ENCODE measurements at places on chromosomes 6 and 20. TPM values are rescaled to one million over a fixed set of nuclear protein-coding genes. Genes with fewer than 3 reads are reported as not detected.
A peak's percentile ranks its signal among the peaks of the same experiment; 100 is the strongest.

DNA sequence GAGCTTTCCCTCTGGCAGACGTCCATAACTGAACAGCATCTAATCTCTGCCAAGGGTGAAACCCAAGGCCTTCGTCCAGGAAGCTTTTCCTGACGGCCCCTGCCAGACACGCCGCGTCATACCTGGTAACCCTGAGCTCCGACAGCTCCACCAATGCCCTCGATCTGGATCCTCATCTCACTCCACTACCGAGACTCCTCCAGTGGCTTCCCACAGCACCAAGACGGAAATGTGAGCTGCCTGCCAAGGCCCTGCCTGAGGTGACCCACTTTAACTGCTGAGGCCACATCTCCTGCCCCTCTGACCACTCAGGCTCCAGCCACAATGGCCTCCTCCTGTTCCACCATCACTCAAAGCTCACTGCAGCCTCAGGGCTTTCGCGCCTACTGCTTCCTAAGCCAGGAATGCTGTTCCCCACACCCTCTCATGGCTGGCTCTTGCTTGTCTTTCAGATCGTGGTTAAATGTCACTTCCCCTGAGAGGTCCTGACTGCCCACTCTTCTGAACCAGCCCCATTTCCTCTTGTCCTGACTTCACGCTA, 143.2 kb downstream of the PREX1 start:
- H3K36me3 ChIP-seq = peaks cover 32% of the 10 kb centered on the region
- DNase-seq = no peak
- no peaks in the 10 kb centered on the region for H3K27me3 ChIP-seq
- no peak overlapping the region for H3K4me3 ChIP-seq
- H3K4me1 ChIP-seq = peaks cover 17% of the 10 kb centered on the region
- H3K27ac ChIP-seq = peak overlapping the region; percentile 46

Gene DEFB114
- total RNA-seq = not detected

Gene MEP1A
- total RNA-seq = not detected

Gene SLCO4A1
- 66.5 TPM for total RNA-seq

- no peak overlapping the region for H3K4me3 ChIP-seq
- no peak for DNase-seq
- H3K27ac ChIP-seq = no peak overlapping the region
- H3K27me3 ChIP-seq = no peaks in the 10 kb centered on the region
Observed at GRCh38 chr6:158666628-158667359, 16.9 kb downstream of the SYTL3 start.

DNA sequence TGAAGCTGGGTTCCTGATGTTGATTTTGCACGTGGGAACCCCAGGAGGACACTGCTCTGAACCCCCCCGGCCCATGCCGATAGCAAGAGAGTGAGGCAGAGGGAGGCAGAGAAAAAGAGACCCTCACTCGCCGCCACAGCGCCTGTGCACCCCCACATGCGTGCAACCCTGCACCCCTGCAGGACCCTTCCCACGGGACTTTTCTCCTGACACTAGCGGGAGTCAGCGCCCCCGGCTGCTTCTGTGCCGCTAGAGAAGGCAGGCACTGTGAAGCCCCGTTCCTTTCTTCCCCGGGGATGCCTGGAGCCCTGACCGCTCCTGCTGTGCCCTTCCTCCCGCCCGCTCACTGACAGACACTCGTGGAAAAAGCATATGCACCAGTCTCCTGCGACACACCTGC, 67.4 kb downstream of the GMPR start:
- no peaks in the 10 kb centered on the region for H3K27me3 ChIP-seq
- H3K4me1 ChIP-seq = peaks cover 14% of the 10 kb centered on the region
- no peak for DNase-seq
- no peak overlapping the region for H3K4me3 ChIP-seq
- H3K36me3 ChIP-seq = peaks cover 18% of the 10 kb centered on the region

DNA sequence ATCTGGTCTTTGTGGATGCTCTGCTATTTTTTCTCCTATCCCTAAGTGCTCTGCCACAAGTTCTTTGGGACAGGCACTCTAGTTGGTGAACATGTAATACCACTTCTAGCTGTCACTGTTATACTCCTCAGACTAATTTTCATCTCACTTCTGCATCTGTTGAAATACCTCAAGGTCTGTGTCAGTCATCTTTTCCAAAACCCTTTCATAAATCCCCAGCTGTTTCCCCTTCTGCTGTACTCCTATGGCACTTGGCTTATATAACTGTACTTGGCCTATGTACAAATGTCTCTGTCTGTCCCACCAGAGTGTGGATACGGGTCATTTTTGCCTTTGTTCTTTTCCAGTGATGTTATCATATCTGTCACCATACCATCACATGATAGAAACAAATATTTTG, 124.2 kb downstream of the FHL5 start:
- H3K27ac ChIP-seq = no peak overlapping the region
- no peaks in the 10 kb centered on the region for H3K36me3 ChIP-seq
- H3K4me1 ChIP-seq = no peaks in the 10 kb centered on the region
- H3K27me3 ChIP-seq = peaks cover 5% of the 10 kb centered on the region
- no peak overlapping the region for H3K4me3 ChIP-seq
- DNase-seq = no peak

Gene KCNK17
- not detected for total RNA-seq

Gene PTP4A1
- 54.7 TPM for total RNA-seq

- no peaks in the 10 kb centered on the region for H3K27me3 ChIP-seq
- H3K36me3 ChIP-seq = no peaks in the 10 kb centered on the region
- DNase-seq = no peak
- H3K4me1 ChIP-seq = peaks cover 4% of the 10 kb centered on the region
Observed at GRCh38 chr20:51987812-51988211, 185.5 kb upstream of the SALL4 start.

GRCh38 chr20:54980103-54980960, 504.9 kb downstream of the DOK5 start:
- DNase-seq = no peak
- H3K4me3 ChIP-seq = no peak overlapping the region
- H3K27me3 ChIP-seq = no peaks in the 10 kb centered on the region
- H3K27ac ChIP-seq = no peak overlapping the region
- H3K36me3 ChIP-seq = no peaks in the 10 kb centered on the region
- no peaks in the 10 kb centered on the region for H3K4me1 ChIP-seq

DNA sequence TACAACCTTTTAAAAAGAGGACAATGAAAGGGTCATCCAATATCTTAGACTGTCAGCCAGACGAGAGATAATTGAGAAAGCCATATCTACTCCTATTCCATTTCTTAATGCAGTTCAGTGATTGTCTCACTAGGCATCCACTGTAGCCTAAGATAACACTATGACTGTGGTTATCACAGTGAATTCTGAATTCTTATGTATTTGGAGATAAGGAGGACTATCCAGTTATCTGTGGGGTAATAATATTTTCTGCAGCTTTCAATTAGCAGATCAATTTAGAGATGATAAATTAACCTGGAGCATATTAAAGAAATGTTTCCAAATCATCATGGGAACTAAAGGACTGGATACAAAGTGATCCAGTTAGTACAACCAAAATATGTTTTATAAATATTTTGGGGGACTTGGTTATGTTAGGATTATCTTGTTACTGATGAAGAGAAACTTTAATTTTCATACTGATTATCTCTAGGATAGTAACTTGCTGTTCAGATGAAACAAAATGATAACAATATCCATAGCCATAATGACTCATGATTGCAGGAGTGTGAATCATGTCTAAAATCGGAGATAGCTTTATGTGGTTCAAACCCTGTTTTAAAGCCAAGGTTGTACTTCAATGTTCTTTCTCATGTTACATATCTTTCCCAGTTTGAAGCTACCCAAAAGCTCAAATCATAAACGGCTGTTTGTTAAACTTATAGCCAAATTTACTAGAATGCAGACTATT, 1152.0 kb downstream of the HACE1 start:
- no peaks in the 10 kb centered on the region for H3K27me3 ChIP-seq
- H3K4me3 ChIP-seq = no peak overlapping the region
- no peak overlapping the region for H3K27ac ChIP-seq

DNA sequence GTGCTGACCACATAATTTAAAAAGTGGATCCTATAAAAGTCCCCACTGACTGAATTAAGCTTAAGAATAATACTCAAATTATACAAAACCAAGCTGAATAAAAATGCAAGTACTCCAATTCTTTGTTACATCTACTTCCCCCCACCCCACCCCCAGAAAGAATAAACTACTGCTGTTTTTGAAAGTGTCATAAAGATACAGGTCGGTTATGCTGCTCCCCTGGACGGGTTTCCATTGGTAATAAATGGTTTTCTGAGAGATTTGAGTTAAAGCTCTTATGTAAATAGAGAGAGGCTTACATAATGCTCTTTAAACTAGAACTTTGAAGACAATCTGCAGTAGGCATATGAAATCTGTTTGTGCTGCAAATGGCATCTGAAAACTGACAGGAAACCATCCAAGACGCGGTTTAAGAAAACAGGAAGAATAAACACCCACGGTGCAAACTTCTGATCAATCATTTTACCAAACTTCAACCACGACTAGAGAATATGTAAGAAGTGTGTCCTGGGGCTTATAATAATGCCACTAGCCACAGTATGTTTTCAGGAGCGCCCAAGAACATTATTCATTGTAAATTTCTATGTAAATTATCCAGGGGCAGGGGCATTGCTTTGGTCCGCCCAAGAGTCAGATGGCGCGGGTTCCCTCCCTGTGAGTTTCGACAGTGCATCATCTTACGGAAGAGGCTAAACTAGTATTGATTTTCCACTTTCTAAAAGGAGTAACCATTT, 10.8 kb upstream of the POU3F2 start:
- no peak overlapping the region for H3K27ac ChIP-seq
- peaks cover 23% of the 10 kb centered on the region for H3K4me1 ChIP-seq
- H3K4me3 ChIP-seq = peak overlapping the region; percentile 13
- DNase-seq = no peak

Gene FABP7
- not detected for total RNA-seq

Gene SYCP2
- total RNA-seq = 3.9 TPM

Gene RSPH3
- 4.2 TPM for total RNA-seq

DNA sequence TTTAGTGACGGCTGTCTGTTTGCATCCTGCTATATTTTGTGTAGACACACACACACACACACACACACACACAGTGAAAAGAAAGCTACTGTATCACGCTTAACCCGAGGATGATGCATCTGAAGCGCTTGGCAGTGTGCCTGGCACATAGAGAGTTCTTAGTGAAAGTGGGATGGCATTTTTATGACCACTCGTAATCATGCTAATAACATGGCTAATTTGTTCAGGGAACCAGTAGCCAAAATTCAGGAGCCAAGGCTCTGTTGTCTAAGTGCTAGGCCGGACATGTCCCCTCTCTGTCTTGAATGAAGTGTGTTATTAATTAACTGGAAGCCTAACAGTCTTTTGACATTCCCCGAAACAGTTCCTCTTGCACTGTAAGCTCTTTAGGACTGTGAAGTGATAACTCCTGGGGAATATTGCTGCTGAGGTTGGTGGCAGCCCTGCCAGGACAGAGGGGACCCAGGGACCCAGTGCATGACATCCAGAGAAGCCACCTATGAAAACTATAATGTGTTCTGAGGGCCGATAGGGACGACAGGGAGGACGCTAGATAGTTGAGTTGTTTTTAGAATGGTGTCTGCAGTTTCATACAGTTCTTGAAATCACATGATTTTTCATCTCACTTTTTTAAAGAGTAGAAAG, 45.0 kb upstream of the IRF4 start:
- H3K36me3 ChIP-seq = peaks cover 14% of the 10 kb centered on the region
- DNase-seq = no peak
- H3K4me1 ChIP-seq = peaks cover 11% of the 10 kb centered on the region
- no peak overlapping the region for H3K27ac ChIP-seq
- H3K4me3 ChIP-seq = no peak overlapping the region
- H3K27me3 ChIP-seq = no peaks in the 10 kb centered on the region

Gene SPATS1
- not detected for total RNA-seq

DNA sequence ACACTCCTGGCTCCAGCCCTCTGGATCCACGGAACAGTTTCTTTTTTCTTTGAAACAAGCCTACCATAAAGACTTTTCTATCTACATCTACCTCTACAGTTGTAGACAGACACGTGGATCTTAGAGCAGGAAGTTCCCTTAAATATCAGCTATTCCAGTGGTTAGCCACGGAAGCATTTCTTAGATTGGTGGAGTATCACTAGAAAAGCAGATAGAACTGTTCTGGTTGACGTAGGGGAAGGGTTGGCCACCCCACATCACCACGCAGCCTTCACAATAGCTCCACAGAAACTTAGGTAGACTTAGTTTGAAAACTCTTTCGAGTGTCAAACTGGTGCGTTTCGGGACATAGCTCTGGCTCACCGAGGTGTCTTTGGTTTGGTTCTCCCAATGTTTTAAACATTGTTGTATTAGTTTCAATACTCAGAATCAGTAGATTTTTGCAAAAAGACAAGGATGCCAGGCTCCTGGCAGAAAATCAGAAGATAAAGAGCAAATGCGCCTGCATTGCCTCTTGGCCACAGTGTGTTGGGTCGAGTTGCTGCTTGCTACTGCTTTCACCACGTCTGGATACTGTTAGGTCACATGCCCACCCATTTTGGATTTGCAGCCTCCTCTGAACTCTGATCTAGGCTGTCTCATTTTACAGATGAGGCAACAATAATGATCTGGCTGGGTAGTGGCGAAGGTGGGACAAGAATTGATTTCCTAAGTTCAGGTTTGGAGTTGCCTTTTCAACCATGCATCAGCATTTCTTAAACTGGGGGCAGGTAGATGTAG, 71.5 kb upstream of the DTNBP1 start:
- H3K4me1 ChIP-seq = peaks cover 43% of the 10 kb centered on the region
- H3K4me3 ChIP-seq = no peak overlapping the region
- peaks cover 4% of the 10 kb centered on the region for H3K27me3 ChIP-seq
- no peak overlapping the region for H3K27ac ChIP-seq

Gene SAPCD1
- 18.7 TPM for total RNA-seq

DNA sequence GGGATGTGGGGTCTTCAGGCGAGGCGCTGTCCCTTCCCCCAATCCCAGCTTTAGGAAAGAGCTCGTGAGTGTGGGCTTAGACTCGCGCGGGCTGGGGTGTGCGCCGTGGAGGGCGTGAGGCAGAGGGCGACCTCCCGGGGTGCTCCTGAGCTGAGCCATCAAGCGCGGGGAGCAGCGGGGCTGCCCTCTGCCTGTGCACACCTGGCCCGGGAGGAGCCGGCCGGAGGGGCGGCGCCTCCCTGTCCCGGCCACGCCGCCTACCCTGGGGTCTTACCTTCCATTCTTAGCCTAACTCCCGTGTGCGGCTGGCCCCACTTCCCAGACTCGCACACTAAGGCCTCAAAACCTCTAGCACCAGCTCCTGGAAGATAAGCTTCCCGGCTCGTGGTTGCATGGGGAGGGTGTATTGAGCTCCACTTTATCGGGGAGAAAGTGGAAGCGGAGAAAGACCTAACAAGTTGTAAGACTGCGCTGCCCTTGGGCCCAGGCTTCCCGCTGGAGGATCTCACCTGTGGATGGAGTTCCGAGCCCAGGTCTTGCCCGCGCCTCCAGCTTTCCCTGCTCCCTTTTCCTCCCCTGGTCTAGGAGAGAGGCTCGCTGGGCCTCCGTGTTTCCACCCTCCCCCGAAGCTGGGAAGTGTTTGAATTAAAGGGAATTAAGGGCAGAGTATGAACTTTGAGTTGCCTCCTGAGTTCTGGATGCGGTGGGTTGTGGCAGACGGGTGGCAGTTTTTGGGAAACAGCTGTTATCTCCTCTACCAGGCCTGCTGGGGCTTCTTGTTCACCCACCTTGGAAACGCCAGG, 1.2 kb downstream of the DNMT3B start:
- H3K27ac ChIP-seq = no peak overlapping the region
- peak overlapping the region; percentile 75 for H3K4me3 ChIP-seq
- H3K36me3 ChIP-seq = no peaks in the 10 kb centered on the region
- no peak for DNase-seq

Measured in activated CD8-positive, alpha-beta T cell treated with anti-CD3 and anti-CD28 coated beads for 36 hours (primary cell).